ENCODE measurements at places on chromosomes 7 and 10.

GRCh38 chr7:132394283-132395198, 181.7 kb downstream of the PLXNA4 start:
- no peak for DNase-seq

- no peak for DNase-seq
Measured at GRCh38 chr10:101901340-101901739, 57.7 kb upstream of the KCNIP2 start.

GRCh38 chr10:128087146-128087883, 38.9 kb downstream of the MKI67 start:
- no peak for DNase-seq

GRCh38 chr10:6659451-6659850, 79.4 kb upstream of the PRKCQ start:
- no peak for DNase-seq

- no peak for DNase-seq
Measured at GRCh38 chr10:89664203-89664602, 19.2 kb upstream of the PANK1 start.

GRCh38 chr7:50068026-50068425, 25.0 kb downstream of the ZPBP start:
- no peak for DNase-seq

DNA sequence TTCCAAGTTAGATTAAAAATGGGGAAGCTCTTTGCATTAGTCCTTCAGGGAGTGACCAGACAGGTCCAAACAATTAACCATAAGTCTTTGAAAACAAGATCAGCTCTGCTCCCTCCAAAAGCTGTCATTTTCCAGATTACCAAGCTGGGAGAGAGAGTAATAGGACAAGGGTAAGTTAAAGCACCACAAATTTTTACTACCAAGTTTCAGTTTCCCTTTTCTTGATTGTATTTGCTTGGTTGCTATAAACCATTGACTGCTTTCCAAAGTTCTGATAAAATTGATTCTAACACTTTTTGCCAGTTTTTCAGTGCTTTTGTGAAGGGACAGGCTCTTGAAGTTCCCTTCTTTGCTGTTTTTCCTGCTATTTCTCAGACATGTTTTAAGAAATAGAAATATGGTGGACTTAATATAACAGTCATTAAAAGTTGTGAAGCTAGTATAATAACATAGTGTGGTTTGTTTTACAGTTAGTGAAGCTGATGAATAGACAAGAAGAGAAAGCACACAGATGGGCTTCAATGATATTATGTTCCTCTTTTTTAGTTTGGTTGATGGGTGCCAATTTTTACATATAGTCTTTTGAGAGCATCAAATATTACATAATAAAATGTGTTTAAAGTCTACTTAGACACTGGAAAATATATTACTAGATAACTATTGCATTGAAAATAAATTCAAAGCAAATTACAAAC, 40.0 kb upstream of the ZNF365 start:
- no peak for DNase-seq

DNA sequence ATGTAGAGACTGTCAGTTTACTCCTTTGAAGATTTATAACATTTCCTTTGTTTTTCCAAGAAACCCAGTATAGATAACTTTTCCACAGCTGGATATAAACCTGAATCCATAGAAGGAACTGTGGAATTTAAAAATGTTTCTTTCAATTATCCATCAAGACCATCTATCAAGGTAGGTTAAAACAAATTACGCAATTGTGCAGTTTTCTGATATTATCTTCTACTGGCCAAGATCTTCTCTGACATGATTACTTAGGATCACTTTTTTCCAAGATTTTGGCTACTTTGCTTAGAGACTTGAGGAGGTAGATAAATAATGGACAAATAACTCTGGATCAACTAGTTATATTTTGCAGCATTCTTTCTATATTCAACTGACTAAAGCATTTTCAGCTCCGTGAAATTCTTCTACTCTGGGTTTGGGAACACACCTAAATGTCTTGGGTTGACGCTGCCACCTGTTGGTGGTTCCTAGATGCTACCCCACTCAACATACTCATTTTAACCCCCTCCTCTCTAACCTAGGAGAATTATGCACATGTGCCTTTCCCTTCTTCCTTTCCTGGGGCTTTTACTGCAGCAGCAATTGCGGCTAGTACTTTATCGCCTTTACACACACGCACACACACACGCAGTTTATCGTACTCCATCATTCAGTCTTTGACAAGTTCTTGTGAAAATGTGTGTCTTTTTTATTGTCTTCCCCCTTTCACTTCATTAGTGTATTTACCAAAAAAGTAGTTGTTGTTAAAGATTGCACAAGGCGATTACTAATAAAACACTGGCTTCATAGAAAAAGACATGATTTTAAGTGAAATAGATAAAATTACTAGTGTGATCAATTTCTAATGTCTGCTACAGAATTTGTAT, 32.7 kb downstream of the ABCB5 start:
- no peak for DNase-seq

GRCh38 chr10:6274040-6274439, 71.3 kb downstream of the PFKFB3 start:
- DNase-seq = no peak

DNA sequence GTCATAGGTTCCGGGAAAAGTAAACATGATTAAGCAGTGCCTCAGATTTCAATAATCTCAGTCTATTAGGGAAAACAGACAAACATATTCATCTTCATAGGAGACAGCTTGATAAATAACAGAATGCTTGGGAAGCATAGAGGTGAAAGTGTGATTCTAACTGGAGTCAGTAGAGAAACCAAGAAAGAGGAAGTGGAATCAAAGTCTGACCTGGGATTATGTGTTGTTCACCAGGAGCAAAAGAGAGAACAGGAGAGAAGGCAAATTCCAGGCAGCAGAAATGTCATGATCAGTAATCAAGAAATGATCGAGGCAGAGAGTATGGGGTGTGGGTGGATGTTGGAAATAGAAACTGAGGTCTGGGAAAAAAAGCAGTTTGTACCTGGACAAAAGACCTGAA, 43.7 kb downstream of the DGKB start:
- DNase-seq = no peak

GRCh38 chr10:55837273-55837672, 523.8 kb downstream of the ZWINT start:
- no peak for DNase-seq

DNA sequence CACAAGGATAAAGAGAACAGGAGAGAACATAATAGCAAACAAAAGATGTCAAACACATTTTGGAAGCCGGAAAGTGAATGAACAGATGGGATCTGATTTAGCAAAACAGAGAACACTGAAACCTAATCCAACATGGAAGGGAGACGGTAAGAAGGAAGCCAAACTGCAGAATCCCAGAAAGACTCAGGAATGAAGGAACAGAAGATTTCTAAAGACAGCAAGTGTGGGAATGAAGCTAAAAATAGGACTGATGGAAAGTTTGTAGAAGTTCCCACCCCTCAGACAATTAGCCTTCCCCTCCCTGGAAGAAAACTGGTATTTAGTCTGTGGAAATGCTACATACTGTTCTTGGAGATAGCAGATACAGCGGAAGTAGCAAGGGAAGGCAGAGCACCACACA, 40.8 kb downstream of the SLC16A12 start:
- no peak for DNase-seq

DNA sequence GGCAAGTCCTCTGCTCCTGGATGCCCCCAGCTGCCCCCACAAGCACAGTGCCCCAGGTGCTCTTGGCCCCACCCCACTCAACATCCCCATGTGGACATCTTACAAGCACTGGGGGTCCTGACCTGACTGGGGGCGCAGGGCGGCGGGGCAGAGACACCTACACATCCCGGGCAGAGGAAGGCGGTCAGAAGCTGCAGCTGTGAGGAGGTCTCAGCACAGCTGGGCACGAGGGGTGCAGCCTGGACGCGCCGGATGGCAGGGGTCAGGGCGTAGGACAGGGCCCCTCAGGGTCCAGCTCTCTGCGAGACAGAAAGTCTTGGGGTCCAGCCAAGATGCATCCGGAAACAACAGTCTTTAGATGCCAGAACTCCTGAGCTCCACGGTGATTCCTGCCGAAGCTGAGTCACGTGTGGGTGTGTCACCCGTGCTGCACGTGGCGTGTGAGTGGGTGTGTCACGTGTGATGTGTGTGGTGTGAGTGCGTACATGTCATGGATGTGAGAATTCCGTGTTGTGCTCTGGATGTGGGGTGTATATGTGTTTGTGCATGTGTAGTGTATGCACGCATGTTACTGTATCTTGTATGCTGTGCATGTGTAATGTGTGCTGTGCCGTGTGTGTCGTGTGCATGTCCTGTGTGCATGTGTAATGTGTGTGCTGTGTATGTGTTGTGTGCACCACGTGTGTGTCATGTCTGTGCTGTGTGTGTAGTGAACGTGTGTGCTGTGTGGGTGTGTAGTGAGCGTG, 5.1 kb downstream of the VENTX start:
- DNase-seq = no peak
